Cortex of kidney (tissue), 1 donor: ENCODE measurements at places on chromosomes 3 and 15.

DNA sequence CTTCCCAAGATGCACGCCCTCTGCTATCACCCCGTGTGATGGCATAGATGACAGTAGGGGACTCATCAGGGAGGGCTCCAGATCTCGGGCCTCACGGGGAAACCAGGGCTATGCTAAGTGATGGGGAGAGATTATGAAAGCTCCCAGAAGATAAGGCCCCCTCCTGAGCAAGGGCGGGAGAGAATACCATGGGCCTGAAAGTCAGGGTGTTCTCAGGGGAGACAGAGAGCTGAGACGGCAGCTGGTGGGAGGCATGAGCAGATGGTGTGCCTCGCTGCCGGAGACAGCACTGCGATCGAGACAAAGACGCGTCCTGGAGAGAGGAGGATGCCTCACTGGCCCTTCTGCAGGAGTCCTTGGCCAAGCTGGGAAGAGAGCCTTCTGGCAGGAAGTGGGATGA is 106.5 kb upstream of the ADPGK start:
- no peak for DNase-seq

- DNase-seq: no peak
These were observed 34.9 kb upstream of the ZNF385D start for GRCh38 chr3:21785765-21786437.

GRCh38 chr3:177787279-177788041 is 590.2 kb upstream of the TBL1XR1 start:
- DNase-seq: no peak

GRCh38 chr3:79015854-79016253 is 751.9 kb downstream of the ROBO1 start:
- DNase-seq: no peak

GRCh38 chr15:85333132-85333831 is 47.1 kb upstream of the AKAP13 start:
- no peak for DNase-seq

- DNase-seq: no peak
These were observed 16.7 kb downstream of the KAT2B start for GRCh38 chr3:20056725-20057611.

GRCh38 chr15:67505675-67506572 is 15.0 kb upstream of the C15orf61 start:
- DNase-seq: no peak

GRCh38 chr3:125302932-125303331 is 72.2 kb downstream of the ZNF148 start:
- no peak for DNase-seq

DNA sequence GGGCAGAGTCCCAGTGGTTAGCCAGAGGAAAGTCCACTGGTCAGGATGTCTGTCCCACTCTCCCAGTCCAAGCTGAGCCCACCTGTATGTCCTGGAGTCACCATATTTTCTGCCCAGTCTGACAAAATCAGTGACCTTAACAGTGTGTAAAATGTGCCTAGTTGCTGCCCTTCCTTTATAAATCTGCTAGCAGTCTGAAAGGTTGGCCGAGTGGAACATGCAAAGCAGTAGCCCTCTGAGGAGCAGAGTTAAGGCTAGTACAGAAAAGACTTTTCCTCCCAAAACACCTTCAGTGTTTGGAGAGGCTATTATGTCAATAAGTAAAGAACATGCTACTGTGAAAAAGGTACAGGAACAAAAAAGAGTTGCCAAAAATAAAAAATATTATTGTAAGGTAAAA is 15.3 kb downstream of the TTC21A start:
- no peak for DNase-seq

DNA sequence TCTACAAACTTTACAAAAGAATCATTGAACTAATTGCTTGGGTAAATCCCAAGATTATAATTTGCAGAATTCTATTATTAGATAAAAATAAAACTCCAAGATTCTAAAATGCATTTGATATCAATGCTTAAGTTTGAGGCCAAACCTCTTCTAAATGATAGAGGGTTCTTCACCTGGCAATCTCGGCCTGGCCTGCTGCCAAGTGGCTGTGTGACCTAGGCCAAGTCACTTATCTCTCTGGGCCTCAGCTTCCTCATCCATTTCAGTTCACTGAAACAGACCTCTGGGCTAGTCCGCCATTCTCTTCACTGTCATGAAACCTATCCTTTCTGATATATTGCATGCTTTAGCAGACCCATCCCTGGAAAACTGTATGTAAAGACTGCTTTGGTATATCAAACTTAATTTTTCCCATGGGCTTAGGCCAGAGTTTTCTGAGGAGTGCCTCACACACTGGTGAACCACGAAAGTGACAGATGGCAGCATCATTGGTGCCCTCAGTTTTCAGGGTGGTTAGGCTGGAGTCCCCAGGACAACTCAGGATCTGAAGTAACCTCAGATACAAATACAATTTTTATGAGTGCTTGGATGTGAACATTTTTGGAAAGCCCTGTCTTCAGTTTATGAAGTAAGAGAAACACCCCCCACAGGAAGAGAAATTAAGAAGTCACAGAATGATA is 21.8 kb downstream of the NUDT16 start:
- no peak for DNase-seq

DNA sequence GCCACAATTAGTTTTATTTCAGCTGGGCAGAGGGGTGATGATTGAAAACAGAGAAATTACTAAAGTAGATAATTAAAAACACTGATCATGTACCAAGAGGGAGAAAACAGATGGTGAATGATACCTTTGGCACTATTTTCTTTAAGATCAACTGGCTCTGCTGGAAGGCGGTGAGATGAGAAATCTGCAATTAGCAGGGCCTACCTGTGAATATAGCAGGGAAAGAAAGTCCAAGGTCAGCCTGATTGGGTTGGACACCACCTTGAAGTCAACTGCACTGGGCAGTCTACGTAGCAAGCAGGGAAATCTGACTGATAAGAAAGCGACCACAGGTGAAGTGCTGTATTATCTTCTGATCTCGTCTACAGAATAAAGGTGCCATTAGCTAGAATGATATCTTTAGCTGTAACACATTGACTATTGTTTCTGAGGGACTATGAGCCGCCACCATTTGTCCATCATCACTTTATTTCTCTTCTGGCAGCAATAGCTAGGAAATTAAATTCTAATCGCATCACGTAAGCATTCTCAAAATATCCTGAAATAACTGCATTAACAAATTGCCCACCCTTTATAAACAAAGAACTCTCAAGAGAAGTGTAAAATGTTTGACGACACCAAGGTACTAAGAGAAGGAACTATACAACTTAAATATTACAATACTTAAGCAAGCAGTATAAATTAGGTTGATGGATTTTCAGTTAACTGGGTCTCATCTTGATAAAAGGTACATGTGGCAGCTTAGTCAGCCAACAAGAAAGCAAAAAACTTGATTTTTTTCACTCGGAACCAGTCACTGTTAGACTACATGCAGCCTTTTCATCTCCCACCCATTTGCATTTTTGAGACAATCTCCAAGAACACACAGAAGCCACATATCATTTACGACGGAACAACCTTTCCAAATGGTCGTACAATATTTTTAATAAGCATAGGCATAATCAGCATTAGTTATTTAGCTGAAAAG is 1.3 kb downstream of the NEDD4 start:
- DNase-seq: no peak

- DNase-seq: no peak
These were observed 13.4 kb upstream of the MBNL1 start for GRCh38 chr3:152255290-152255689.

- DNase-seq: no peak
These were observed 9.8 kb downstream of the ISG20 start for GRCh38 chr15:88648357-88649214.

DNA sequence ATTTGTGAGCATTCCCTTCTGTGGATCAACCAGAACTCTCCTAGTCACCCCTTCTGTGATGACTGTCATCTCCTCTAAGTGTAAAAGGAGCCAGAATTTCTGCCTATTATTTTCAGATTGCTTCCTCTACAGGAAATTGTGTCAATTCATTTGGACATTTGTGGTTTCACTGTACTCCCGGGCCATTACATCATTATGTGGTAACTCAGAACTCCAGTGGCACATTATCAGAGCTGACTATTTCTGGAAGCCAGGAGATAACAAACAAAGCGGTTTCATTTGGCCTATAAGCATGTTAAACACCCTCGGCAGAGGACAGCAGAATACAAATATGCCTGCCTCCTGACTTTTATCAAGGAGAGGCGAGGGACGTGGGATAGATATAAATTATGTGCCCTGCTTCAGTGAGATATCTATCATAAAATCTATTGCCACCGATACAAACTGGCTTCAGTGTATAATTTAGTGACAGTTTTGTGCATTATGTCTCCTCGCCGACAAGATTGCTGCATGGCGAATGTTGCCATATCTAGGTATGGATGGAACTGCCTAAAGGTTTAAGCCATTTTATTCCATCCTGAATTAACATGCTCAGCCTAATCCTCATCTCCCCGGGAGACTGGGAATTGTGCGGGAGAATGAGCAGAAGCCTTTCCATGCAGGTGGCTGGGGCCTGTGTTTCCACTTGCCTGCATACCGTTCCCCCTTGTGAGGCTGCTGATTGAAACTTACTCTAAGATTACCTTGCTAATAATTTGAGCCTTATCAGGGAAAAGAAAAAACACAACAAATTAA is 193.4 kb upstream of the SEMA6D start:
- no peak for DNase-seq

DNA sequence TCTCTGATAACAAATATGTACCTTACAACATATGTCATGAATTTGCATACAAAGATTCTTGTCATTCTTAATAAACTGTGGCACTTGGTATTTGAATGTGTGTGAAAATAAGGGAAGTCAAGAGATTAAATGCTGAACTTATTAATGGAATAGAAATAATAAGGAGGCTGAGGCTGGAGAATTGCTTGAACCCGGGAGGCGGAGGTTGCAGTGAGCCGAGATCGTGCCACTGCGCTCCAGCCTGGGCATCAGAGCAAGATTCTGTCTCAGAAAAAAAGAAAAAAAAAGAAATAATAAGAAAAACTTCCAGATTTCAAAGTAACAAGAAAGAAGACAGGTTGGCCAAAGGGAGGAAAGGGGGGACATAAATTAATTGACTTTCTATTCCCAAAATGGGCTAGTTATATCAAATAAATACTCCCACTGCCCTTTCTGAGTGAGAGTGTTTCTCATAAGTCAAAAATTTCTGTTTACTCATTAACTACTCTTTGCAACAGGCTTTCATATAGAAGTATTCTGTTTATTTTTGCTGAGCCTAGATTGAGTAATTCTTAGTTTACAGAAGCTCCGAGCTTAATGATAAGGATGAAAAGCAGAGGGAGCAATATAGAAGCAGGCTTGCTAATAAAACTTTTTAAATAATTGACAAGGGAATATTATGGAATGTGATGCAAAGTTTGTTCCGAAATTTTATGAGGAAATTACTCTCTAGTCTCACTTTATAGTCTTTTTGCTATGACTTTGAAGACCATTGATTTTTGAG is 25.6 kb downstream of the KNG1 start:
- no peak for DNase-seq

DNA sequence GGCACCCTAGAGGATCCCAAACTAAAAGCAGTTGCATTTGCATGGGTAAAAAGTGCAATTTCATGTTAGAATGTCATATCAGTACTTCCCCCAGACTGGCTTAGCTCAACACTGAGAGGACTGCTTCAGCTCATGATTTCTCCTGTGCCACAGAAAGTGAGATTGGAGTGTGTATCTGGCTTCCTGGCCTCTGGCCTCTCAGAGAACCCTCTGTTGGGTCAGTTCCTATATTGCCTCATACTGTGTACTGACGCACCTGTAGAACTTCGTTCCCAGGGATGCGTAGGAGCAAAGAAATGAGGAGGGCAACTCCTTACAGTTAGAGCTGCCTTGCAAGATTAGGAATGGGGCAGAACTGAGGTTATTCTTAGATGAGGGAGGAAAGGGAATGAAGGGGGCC is 340.8 kb downstream of the TIGIT start:
- no peak for DNase-seq
